Ureter (tissue), 1 donor: ENCODE measurements at places on chromosomes 6 and 20. TPM values are rescaled to one million over a fixed set of nuclear protein-coding genes. Genes with fewer than 3 reads are reported as not detected.
A peak's percentile ranks its signal among the peaks of the same experiment; 100 is the strongest.

GRCh38 chr6:314377-314776 lies 22.1 kb downstream of the DUSP22 start:
- no peak for DNase-seq

DNA sequence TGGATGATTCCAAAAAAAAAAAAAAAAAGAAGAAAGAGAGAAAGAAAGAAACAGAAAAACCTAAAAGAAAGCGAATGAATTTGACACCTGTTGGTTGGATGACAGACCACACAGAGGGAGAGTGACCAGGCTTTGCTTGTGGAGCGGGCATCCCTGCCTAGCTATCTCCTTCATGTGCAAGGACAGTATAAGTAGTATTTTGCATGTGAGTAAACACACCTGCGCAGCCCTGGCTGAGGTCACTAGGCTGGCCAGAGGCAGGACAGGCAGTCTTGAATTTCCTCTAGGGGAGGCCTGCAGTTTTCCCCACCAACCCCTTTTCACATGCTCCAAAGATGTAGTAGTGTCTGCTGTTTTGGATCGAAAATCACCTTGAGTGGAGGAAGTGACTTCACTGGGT lies 126.4 kb downstream of the CCDC170 start:
- no peak for DNase-seq

Gene RIPOR2
- 12.1 TPM for total RNA-seq

Gene COL19A1
- total RNA-seq: 1.7 TPM

GRCh38 chr6:21752054-21752811 lies 158.7 kb downstream of the SOX4 start:
- no peak for DNase-seq

- DNase-seq: no peak
Observed at GRCh38 chr6:15301179-15302006, 55.5 kb downstream of the JARID2 start.

Gene RIMS1
- 5.2 TPM for total RNA-seq

Gene DNAH8
- total RNA-seq: 0.13 TPM

Gene OLIG3
- total RNA-seq: not detected

- peak; percentile 80 for DNase-seq
Observed at GRCh38 chr6:15491255-15491985, 171.4 kb downstream of the DTNBP1 start.

DNA sequence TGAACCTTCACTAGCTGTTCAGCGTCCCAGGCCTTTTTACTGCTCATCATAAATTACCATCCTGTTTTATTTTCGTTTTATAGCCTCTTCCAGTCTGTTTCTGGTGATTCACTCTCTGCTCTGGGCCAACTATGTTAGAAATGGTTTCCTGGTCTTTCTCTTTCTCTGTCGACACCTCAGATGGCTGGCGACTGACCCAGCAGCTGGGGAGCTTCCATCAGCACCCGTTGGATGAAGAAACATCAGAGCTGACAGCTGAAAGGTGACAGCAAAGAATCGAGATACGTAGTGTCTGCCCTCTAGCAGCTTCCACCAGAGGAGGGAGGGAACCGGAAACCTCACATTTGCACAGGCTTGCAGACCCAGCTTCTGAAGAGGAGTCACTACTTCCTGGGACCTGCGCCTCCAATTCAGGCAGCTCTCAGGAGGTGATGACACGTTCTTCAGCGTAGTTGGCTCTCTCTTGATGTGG lies 82.9 kb upstream of the MLN start:
- DNase-seq: no peak

Gene EMILIN3
- total RNA-seq: 2.0 TPM

Gene LY6G6D
- total RNA-seq: not detected

GRCh38 chr20:3515379-3516170 lies 44.8 kb downstream of the ATRN start:
- DNase-seq: no peak

- no peak for DNase-seq
Observed at GRCh38 chr20:11031300-11031699, 357.5 kb upstream of the JAG1 start.

Gene HLA-DQA2
- 5.7 TPM for total RNA-seq

DNA sequence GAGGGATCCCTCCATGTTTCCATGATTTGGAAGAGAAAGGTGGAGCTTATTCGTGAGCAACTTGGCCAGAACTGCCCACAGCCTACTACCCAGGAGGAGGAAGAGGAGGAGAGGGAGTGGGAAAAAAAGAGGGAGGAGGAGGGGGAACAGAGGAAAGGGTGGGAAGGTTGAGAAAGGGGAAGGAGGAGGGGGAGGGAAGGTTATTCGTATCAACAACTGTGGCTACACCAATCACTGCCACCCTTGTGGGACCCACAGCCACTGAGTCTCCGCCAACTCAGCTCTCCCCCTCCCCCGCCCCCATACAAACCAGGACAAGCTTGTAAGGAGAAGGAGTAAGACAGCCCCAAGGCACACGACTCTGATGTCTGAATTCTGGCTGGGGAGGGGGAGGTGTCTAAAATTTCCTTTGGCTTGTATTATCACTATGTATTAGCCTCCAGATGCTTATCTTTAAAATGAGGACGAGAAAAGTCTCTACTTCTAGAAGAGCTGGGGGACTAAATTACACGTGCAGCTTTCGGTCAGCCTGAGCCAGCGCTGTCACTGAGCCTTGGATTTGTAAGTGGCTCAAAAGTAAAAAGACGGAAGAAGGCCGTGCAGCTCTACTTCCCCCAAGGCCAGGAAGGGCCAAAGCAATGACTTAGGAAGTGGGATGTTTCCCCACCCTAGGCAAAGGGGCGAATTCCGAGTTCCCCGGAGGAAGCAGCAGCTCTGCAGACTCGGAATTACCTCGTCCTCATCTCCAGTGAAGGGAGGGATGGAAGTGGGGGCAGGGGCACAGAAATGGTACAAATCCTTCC lies 1.0 kb downstream of the FKBP1A start:
- peak; percentile 42 for DNase-seq

Gene HSPA12B
- total RNA-seq: 9.7 TPM

GRCh38 chr6:1463751-1464426 lies 74.5 kb downstream of the FOXF2 start:
- no peak for DNase-seq

Gene TMEM217
- total RNA-seq: 1.2 TPM
